ENCODE measurements at places on chromosomes 4 and X.

DNA sequence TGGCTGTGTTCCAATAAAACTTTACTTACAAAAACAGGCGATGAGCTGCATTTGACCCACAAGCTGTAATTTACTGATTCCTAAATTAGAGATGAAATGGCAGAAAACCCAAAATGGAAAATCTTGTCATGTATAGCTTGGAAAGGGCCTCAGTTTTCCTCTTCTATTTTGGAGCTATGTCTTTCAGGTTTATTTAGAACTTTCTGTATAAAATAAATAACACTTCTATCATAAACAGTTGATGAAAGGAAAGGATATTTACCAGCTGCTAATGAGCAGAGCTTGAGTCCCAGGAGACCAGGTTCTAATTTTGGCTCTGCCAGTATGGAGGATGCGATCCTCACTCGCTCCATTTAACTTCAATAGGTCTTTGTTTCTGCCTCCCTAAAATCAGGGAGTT lies 213.5 kb downstream of the LDB2 start:
- no peak for DNase-seq

- DNase-seq, result no peak
Measured at GRCh38 chrX:16207634-16208033, 40.4 kb downstream of the MAGEB17 start.

DNA sequence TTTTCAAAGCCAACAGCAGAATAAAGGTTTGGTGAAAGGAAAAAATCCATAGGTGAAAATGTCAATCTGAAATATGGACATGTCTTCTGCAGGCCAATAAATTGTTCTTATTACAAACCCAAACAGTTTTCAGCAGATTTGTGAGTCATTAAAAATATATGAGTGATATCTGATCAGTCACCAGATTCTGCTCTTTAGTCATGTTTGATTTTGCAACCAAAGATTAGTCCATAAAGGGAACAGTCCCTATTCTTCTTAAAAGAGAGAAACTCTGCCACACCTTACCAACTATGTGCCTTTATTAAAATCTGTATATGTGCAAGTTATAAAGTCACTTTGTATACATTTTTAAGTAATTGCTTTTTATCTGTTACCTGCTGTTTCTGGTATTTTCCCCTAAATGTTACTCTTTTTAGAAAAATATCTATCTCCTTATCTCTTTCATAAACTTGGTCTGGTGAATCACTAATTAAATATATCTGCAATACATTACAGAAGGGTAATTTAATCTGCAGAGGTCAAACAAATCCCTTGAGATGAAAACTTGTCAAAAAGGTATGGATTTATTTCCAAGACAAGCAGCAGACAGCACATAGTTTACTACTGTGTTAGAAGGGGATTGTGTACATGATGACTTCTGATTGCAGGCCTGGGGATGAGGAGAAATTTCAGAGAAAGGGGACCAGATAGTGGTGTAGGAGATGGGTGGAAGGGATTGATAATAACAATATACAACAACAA lies 322.9 kb upstream of the NWD2 start:
- no peak for DNase-seq

DNA sequence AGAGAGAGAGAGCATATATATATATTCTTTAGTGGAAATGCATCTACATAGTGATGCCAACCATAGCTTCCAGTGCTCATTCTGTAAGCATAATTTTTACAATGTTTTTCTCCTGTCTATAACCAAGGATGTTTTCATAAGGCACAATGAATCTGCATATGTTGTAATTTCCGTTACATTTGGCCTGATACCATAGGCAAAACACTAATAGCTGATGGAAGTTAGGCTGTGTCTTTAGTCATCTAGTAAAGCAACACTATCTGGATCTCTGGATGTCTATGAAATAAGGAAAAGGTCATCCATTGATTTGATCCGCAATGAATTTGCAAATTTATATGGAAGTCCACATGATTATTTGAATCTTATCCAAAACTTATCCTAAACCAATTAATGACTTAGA lies 8.1 kb downstream of the PCDH7 start:
- DNase-seq, result no peak

GRCh38 chrX:137032841-137033773 lies 688 bp downstream of the GPR101 start:
- no peak for DNase-seq

GRCh38 chrX:150047818-150048217 lies 109.5 kb upstream of the EOLA2 start:
- no peak for DNase-seq

- DNase-seq, result no peak
Measured at GRCh38 chr4:113221990-113222389, 172.5 kb downstream of the ANK2 start.

- no peak for DNase-seq
Measured at GRCh38 chr4:148332486-148332885, 109.7 kb downstream of the NR3C2 start.

DNA sequence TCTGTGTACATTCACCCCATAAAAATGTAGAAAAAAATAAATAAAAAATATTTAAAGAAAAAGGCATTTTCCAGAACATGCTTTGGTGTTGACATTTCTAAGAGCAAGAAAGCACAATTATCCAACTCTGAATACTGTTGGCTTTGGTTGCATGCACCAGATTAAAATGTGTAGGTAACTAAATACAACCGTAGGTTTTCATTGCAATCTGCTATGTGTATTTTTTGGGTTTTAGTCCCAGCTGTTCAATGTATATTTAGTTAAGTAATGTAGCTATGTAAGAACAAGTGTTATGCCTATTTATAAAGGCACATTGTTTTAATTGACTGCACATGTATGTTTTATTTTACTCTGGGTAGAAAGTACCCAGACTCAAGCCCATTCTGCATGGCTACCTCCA lies 108.1 kb upstream of the PAQR3 start:
- no peak for DNase-seq
